ENCODE measurements at places on chromosomes 5 and 9.

DNA sequence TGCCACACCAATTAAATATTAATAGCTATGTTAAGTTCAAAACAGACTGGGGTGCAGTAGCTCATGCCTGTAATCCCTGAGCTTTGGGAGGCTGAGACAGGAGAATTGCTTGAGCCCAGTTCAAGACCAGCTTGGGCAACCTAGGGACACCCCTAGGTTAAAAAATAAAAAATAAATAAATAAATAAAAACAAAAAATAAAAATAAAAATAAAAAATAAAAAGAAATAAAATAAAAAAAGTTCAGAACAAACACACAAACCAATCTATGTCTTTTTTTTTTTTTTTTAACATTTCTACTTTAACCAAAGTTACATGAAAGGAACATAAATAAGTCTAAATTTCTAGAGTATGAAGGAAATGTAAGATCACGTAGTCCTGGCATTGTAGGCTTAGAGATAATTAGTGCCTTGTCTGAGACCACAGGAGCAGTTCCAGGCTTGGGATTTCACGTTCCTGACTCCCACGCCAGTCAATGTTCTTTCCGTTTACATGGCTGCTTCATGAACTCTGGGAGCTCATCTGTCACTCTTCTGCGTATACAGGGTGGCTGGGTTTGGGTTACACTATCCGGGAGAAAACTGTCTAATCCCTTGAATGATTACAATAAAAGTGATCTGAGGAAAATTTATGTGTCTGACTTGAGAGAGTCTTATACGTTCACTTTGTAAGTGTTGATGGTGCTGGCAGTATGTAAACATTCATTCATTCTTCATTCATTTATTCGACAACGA is 85.2 kb downstream of the KIAA1958 start:
- DNase-seq: no peak

GRCh38 chr9:137184881-137185660 is 3.3 kb downstream of the ANAPC2 start:
- no peak for DNase-seq

DNA sequence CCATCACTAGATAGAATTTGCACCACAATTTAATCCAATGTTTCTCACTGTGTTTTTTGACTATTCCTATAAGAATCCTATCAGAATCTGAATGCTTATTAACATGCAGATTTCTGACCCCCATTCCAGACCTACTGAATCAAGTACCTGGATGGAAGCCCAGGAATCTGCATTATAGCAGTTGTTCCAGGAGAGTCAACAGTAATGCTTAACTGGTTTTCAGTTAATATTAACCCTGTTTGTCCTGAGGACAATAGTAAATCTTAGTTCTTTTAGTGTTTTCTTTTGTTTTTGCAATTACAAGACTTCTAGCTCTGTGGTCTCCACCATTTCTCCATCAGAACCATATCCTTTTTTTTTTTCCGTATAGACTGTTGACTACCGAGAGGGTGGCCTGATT is 168.2 kb downstream of the SREK1 start:
- no peak for DNase-seq

DNA sequence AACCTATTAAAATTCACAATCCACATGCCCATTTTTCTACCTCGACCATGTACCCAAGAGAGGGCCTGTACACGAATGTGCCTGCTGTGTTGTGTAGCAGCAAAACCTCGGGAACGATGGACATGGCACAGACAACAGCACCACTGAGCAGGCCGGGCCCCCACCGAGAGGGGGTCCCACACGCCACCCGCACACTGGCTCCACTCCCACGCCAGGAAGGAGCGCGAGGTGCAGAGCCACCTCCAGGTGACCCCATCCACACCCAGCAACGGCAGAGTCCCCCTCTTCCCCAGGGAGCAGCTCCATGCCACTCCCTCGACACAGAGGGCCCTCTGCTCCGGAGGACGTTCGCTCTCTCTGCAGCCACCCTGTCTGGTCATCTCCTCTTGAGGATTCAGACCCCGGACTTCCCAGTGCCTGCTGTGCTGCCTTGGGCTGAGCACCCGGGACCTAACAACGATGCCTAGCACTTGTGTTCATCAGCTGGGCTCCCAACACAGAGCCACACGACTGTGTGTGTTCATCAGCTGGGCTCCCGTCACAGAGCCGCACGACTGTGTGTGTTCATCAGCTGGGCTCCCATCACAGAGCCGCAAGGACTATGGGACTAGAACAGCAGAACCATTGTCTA is 25.3 kb upstream of the ADAMTS2 start:
- no peak for DNase-seq

DNA sequence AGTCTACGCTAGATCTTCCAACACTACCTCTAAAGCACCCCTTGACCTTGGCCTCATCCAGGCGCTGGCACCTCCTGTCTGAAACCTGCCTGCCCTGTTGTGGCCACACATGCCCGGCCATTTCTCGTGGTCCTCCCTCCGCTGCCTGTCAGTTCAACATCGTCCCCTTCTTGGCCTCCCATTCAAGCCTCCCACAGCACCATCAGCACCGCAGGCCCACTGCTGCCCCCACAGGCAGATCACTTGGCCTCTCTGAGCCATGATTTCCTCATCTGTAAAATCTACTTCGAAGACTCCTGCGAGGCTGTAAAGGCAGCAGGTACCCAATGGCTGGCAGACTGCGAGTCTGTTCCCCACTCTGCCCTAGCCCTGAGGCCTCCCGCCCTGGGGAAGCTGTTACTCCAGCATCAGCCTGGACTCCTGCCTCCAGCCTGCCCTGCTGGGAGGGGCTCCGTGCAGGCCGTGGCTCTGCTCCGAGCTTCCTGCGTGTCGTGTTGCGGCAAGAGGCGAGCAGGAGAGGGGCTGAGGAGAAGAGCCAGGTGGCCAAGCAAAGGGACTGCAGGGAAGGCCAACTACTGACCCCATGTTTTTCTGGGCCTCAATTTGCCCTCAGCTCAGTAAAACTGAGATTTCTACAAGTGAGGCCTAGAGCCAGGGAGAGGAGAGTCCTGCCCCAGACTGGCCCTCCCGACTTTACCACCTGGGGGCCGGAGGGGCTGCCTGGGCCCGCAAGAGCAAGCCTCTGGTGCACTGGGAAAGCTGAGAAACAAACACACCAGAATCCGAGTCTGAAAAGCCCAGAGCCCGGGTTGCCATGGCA is 70.5 kb upstream of the LRRTM2 start:
- DNase-seq: no peak

- DNase-seq: no peak
Observed at GRCh38 chr5:40569546-40570270, 110.0 kb upstream of the PTGER4 start.

DNA sequence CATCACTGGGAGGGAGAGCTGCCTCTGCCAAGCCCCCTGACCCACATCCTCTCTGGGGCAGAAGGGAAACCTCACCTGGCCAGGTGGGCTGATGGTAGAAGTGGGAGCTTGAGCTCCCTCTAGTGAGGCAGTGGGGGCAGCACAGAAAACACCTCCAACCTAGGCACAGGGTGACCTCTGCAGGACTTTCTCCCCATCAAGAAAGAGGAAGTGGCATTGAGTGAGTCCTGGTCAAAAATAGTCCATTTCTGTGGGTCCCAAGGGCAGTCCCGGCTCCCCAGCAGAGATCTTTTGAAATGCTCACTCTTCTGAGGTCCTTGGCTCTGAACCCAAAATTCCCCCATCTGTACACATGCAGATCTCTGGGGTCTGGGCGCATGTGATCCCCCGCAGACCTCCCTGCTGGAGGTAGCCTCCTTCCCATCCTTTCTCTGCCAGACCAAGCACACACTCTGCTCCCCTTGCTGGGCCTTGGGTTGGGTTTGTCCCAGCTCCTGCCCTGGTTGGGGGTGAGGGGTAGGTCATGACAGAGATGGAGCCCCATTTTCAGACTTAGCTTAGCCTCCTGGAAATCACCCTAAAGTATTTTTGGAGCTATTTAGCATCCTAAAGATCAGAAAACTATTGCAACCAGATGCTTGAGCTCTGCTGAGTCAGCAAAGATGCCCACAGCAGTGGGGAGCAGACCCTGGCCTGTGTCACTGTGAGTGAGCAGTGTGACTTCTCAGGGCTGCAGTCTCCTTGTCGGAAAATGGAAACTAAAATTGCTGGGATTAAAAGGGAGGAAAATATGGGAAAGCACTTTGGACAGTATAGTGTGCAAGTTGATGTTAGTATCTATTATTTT is 41.6 kb upstream of the LCP2 start:
- peak; percentile 77 for DNase-seq

DNA sequence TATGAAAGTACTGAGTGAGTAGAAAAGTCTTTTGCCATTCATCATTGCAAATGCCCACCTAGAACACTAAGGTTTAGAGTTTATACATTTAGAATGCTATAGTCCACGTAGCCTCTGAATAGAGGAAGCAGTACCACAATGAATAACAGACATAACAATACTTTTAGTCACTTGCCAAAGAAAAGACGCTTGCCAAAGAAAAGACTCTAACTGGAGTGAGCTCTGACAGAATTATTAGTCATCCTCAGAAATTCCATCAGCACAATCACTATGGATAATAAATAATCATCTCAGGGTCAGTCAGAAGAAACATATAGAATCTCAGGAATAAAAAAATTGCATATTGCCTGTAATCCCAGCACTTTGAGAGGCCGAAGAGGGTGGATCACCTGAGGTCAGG is 168.5 kb upstream of the TARS1 start:
- DNase-seq: no peak

GRCh38 chr5:171418982-171419687 is at the start of gene FGF18:
Gene FGF18 (plus strand): TSS chr5:171419647. CDS start chr5:171420200, 553 bp downstream.
- DNase-seq: peak; percentile 60

DNA sequence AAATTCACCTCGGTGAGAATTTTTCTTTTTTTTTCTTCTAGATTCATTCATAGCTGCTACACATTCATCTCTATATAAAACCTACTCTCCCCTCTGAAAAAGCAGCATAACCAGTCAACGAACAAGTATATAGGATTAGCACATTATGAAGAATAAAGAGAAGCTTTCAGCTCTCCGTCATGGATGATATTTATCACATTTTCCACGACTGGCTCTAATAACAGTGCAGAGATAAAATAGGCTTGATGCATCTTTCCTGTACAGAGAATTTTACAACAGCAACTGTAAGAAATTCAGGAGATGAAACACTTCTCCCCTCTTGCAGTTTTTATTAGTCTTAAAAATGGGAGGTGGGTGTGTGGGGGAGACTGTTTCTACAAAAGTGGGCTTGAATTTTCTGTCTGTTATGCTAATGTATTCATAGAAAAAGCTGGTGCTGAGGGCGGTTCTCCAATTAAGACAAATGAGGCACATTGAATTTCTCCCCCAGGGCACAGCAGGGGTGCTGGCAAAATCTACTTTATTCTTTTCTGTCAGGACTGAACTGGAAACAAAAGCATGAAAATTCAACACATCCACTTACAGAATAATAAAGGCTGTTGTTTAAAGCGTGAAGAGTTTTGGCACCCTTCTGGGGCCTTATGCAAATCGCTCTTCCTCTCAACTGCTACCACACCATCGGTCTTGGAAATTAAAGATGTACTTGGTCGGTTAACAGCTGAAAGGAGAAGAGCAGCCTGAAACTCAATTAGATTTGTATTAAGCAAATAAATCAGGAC is 233.9 kb upstream of the ZNF608 start:
- DNase-seq: no peak

DNA sequence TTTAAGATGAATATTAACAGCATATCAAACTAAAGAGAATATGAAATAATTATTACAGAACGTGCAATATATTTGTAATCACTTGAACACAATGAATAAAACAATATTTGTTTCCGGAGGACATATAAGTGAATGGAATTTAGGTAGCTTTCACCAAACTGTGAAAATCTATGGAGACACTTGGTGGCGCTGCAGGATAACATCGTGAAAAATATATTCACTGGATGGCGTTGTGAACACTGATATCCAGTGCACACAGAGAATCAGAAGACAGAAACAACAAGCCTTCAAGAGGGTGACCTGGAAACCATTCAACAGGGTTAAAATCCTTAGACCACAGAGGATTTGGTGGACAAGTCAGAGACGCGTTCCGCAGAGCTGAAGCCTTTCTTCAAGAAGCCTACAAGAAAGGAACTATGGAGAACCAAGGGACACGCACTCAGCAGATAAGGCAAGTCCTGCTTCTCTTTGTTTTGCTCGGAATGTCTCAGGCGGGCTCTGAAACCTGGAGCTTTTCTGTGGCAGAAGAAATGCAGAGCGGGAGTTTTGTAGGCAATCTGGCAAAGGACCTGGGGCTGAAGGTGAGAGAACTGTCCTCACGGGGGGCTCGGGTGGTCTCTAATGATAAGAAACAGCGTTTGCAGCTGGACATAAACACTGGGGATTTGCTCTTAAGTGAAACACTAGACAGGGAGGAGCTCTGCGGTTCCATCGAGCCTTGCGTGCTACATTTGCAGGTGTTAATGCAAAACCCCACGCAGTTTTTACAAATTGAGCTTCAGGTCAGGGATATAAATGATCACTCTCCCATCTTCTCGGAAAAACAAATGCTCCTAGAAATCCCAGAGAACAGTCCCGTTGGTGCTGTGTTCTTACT is at the start of gene PCDHB11:
Gene PCDHB11 (plus strand): TSS at position 269 of the 877 bp plus-strand sequence. CDS start 148 bp downstream, at position 417.
- no peak for DNase-seq

GRCh38 chr5:69364414-69364813 is 4.9 kb downstream of the AK6 start:
- no peak for DNase-seq

GRCh38 chr5:159095151-159095721 is 4.5 kb downstream of the EBF1 start:
- no peak for DNase-seq

- no peak for DNase-seq
Observed at GRCh38 chr5:139133282-139133681, 64.9 kb downstream of the SIL1 start.

GRCh38 chr5:72472031-72472430 is 35.2 kb downstream of the ZNF366 start:
- DNase-seq: no peak

DNA sequence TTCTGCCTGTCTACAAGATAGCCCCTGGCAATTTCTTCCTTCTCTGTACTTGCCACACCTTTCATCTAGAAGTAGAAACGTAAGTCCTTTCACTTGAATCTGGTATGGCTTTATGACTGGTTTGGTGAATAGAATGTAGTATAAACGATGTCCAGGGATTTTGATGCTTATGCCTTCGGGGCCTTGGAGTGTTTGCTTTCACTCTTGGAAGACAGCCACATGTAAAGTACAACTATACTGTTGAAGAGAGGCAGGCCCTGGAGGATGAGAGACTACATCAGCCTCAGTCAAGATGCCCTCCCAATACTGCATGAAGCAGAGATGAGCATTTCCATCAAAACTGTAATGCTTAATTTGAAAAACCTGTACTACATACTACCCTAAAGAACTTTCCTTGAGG is 553.8 kb upstream of the C9orf72 start:
- DNase-seq: no peak

- peak; percentile 18 for DNase-seq
Observed at GRCh38 chr5:116145416-116145815, 60.6 kb downstream of the COMMD10 start.

GRCh38 chr5:5209089-5209488 is 69.0 kb downstream of the ADAMTS16 start:
- DNase-seq: no peak

All from activated T-cell treated with anti-CD3 and anti-CD28 coated beads, Interleukin-2, amount 50 U/mL, for 48 hours (primary cell).